ENCODE measurements at places on chromosomes 7 and 10.

GRCh38 chr7:87473986-87474385 is 1.5 kb downstream of the ABCB4 start:
- no peak for DNase-seq

- no peak for DNase-seq
Measured at GRCh38 chr7:80182630-80183276, 48.1 kb downstream of the GNAI1 start.

DNA sequence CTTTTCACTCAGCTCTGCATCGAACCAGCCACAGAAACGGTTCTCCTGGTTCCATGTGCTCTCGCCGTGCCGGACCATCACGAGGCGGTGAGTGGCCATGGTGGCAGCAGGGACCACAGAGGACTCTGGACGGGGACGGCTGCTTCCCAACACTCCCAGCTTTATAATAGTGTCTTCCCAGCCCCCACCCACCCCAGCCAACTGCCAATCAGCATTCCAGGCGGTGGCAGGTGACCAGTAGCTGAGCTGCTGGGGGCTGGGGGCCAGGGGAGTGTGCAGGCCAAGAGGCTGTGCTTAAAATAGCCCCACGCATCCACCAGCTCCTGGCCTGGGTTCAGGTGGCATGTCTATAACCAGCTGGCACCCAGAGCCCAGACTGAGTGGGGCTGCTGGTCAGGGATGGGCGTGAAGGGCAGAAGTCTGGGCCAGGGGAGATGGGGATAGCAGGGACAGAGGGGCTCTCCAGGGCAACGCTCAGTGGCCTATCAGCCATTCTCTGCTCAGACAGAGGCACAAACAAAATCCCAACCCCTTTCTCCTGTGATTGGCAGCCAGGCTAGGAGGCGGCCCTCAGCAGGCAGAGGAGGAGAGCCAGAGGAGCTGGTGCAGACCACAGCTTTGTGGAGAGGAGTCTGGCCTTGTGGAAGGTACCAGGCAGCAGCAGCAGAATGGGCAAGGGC is at the start of gene PGAM2:
TSS of gene PGAM2 (minus strand) at position 137 of the 680 bp plus-strand sequence. CDS start at position 99, 38 bp downstream.
- DNase-seq, result no peak

GRCh38 chr7:141715794-141716689 is 7.9 kb downstream of the WEE2 start:
- no peak for DNase-seq

DNA sequence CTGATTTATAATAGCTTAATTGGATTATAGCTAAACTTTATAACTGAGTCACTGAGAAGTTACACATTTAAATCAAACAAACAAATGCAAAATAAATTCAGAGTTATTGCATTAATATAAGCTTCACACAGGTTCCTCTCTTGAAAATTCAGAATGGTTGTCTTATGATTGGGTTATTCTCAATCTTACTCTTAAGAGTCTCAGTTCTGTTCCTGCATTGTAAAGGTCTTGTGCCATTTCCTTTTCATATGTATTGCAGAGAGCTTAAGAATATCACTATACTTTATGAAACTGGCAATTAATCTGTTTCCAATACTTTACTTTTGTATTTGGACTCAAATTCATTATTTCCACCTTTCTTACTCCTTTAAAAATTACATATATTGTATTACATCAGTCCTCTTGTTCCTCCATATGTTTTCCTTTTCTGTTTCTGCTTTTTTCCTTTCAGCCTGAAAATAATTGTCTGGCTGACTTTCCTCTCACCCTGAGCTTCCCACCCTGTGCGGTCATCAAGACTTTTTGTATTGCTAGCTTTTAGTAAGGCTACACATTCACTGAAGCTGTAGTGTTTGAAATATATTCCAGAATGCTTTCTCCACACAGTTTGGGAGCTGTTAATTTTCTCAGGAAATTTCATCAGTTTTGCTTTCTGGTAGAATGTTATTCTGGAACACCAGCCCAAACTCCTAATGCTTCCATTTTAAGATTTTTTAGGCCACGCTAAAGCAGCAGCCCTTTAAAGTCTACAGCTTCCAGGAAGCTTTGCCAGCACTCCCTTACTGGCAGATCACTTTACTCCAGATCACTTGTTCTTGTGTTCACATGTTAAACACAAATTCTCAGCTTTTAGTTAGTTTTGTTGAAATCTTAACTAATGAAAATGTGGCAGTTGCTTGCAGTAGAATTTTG is 139.4 kb downstream of the KCND2 start:
- no peak for DNase-seq

Data from CD4-positive, alpha-beta T cell treated with Interleukin-10 for 1 hour (primary cell).